Kidney glomerular epithelial cell (primary cell): ENCODE measurements at places on chromosomes 16 and 17.

DNA sequence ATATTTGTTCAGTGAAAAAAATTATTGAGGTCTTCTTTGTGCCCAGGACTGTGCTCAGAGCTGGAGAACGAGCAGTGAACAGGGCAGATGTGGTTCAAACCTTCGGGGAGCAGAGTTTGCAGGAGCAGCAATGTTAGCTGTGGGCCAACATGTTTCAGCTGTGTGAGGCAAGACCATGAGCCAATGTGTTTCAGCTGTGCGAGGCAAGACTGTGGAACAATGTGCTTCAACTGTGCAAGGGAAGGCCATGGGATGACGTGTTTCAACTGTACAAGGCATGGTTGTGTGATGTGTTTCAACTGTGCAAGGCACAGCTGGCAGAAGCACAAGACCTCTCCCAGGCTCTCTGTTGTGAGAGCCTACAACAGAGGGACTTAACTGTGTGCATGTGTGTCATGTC, 35.2 kb upstream of the SDK2 start:
- no peak for DNase-seq

- DNase-seq, result no peak
These were observed 32.9 kb downstream of the NXN start for GRCh38 chr17:946510-947236.

DNA sequence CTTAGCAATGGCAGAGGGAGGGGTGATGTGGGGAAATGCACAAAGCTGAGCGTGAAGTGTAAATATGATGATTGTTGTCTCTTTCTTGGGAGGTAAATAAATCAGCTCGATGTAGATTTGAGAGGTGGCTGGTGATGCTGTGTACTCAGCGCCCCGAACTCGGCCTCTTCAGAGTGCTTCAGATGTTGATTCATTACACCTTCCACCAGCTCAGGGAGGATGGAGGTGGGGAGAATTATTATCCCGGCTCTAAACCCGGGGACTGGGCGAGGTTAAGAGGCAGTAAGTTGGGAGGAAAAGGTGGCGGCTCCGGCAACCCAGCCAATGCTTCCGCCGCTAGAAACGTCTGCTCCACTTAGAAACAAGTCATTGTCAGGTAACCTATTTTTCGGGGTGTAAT, 86.5 kb downstream of the RPA1 start:
- DNase-seq, result no peak

GRCh38 chr16:59432896-59433295, 698.8 kb upstream of the GOT2 start:
- no peak for DNase-seq

- no peak for DNase-seq
These were observed 621 bp downstream of the KCNJ2 start for GRCh38 chr17:70169709-70170597.

GRCh38 chr17:49093131-49093530, 39.4 kb upstream of the B4GALNT2 start:
- no peak for DNase-seq

DNA sequence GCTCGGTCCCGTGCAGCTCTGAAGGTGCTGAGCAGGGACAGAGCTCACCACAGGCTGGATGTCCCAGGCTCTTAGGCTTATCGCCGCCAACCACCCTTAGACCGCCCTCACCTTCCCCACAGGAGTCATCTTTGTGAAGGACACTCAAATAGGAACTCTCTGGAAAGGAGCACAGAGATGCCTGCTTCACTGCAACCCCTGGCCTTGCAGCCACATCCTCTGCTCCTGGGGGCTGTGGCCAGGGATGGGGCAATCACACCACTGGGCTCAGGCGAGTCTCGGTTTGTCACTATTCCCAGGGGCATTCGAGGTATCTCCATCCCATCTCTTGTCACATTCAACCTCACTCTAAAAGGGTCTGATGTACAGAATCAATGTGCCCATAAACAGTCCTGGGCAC, 10.9 kb downstream of the ZDHHC1 start:
- no peak for DNase-seq

GRCh38 chr17:71993363-71993762, 127.5 kb upstream of the SOX9 start:
- no peak for DNase-seq

- DNase-seq, result peak; percentile 13
These were observed 108.9 kb downstream of the TANGO6 start for GRCh38 chr16:68951991-68952877.

DNA sequence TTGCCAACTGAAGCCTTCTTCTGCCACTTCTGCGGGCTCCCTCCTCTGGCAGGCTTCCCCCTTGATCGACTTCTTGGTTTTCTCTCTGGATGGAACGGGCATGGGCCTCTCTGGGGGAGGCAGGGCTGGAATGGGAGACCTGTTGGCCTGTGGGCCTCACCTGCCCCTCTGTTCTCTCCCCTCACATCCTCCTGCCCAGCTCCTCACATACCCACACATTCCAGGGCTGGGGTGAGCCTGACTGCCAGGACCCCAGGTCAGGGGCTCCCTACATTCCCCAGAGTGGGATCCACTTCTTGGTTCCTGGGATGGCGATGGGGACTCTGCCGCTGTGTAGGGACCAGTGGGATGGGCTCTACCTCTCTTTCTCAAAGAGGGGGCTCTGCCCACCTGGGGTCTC, 6.5 kb upstream of the LASP1NB start:
- no peak for DNase-seq

GRCh38 chr17:8665684-8666083, 35.2 kb upstream of the MYH10 start:
- no peak for DNase-seq

- no peak for DNase-seq
These were observed 11.4 kb downstream of the IGFBP4 start for GRCh38 chr17:40454613-40454995.

DNA sequence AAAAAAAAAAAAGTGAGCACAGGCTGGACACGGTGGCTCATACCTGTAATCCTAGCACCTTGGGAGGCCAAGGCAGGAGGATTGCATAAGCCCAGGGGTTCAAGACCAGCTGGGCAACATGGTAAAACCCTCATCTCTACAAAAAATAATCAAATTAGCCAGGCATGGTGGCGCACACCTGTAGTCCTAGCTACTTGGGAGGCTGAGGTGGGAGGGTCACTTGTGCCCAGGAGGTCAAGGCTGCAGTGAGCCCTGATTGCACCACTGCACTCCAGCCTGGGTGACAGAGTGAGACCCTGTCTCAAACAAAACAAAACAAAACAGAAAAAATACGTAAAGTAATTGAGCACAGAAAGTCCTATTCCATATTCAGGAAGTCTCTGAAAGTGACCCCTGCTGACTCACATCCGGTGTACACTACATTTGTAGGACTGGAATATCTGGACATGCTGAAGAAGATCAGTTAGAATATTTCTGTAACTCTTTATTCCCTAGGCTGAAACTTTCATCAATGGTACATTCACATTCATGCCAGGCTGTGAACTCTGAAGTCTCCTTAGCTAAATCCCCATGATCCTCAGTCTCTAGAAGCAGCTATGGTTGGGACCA, 66.0 kb upstream of the HAS3 start:
- no peak for DNase-seq

- no peak for DNase-seq
These were observed 8.2 kb downstream of the ITGAM start for GRCh38 chr16:31268033-31268365.

DNA sequence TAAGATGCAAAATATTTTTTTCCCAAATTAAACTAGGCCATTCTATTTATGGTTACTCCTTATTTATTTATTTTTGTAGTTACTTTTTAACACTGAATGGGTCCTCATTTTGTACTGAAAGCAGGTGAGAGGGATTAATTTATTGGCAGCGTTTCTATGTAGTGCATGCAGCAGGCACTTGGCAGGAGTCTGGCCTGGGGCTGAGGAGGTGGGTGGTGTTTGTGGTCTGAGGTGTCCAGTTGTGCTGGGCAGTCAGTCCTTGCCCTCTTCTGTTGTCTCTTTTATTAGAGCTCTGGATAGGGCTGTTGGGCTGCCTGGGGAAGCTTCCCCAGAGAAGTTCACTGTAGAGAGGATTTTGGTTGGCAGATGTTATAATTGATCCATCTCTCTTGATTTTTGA, 12.7 kb downstream of the SEC14L1 start:
- DNase-seq, result no peak

GRCh38 chr16:69520800-69521602, 44.8 kb upstream of the NFAT5 start:
- DNase-seq, result no peak

DNA sequence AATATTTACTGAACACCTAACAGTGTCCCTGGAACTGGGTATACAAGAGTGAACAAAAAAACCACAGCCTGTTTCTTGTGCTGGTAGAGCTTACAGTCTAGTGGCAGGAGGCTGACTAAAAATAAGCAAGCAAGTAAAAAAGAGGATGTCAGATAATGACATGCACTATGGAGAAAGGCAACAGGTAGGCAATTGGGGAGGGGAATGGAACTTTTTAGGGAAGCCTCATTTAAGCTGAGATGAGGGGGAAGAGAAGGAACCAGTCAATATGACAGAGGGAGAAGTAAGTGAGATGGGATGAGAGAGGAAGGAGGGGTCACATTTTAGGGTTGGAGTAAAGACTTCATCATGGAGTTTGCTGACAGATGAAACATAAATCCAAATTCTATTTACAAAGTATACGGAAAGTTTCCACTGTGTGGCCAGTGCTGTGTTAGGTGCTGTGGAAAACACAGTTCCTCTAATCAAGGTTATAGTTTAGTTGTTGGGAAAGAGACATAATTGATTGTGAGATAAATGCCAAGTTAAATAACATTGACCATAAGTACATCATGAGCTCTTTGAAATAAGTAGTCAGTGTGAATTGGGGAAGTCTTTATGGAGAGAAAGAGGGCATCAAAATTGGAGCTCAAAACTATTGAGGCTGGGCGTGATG, 251.4 kb downstream of the FTO start:
- no peak for DNase-seq

DNA sequence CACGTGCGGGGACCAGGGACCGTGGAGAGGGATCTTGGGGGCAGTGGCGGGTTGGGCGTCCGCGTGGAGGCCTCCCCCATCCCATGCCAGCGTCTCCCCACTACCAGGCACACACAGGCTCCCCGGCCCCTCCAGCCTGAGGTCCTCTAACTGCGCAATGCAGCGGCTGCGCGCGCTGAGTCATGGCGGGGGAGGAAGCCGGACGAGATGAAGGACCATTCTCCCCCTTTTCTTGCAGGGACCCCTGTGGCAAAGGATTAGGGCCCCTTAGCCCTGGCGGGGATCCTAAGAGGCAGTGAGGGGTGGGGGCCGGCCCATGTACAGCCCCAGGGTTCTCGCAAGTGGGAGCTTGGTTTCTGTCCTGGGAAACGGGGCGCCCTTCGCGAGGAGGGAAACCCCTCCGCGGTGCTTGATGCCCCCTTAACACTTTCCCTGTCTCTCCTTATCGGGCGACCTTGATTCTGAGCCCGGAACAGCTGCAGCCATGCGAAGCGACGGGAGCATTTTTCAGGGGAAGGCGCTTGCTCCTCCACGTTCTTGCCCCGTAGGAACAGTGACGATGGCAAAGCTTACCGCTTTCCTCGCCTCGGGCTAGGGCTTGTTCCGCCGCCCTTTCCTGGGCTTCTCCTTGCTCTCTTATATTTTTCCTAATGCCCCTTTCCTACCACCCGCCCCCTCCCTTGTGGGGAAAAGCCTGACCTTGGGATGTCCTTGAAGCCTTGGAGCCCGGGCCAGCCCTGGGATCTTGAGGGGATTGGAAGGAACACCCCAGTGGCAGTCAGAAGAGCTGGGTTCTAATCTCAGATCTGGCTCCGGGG, 592 bp downstream of the ALDOA start:
- no peak for DNase-seq

GRCh38 chr17:66255112-66255511, 25.9 kb upstream of the APOH start:
- DNase-seq, result no peak

- no peak for DNase-seq
These were observed 24.5 kb downstream of the AKAP1 start for GRCh38 chr17:57109393-57110151.

DNA sequence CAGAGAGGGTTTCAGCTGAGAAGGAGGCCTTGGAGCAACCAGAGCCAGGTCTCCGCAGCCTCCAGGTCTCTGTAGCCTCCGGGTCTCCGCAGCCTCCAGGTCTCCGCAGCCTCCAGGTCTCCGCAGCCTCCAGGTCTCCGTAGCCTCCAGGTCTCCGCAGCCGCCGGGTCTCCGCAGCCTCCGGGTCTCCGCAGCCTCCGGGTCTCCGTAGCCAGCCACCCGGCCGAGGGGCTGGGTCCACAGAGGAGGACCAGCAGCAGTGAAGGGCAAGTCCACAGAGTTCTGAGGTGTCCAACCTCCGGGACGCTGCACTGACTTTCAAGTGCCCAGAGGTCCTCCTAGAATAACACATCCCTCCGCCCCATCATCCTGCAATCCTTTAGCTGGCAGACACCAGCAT, 221.0 kb downstream of the RBFOX3 start:
- DNase-seq, result no peak

GRCh38 chr16:8959921-8960787, 3.6 kb downstream of the USP7 start:
- DNase-seq, result no peak

DNA sequence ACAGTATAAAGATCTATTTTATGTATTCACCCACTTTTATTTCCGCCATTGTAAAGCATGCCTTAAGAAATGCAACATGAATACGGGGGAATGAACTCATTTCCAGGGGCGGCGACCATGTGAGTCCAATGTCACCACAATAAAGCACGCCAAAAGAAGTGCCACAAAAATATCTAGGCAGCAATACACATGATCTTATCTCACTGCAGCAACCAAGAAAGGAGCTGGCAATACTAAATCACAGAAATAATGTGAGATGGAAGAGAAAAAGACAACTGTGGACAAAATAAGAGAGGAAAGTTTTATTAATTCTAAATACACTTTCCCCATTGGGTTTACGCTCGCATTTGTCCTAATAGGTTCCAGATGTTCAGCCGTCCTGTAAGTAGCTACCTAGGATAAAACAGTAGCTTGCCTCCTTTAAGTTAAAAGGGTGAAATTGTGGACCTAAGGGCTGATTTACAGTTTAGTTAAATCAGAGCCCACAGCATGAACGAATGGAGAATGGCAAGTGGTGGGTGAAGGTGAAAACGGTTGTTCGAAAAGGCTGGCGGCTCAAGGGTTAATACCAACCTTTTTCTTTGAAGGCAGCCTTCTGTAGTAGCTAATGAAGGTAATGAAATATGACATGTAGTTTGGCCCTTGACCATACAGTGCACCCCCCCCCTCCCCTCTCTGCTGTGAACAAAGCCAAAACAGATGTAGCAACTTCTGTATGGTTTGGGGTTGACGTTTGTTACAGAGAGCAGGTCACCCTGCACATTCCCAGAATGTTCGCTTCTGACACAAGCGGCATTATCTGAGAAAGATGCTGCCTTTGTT, 504.2 kb upstream of the PSMD7 start:
- no peak for DNase-seq
